ENCODE measurements at places on chromosomes 1 and 21.
A peak's percentile ranks its signal among the peaks of the same experiment; 100 is the strongest.

- DNase-seq = no peak
Measured at GRCh38 chr1:248786156-248786555, 30.6 kb upstream of the LYPD8 start.

GRCh38 chr1:226778657-226779058, 39.6 kb upstream of the ITPKB start:
- no peak for DNase-seq

- DNase-seq = no peak
Measured at GRCh38 chr1:76267631-76268030, 193.1 kb downstream of the ST6GALNAC3 start.

GRCh38 chr1:25715888-25716287, 84.1 kb upstream of the SELENON start:
- no peak for DNase-seq

GRCh38 chr1:50368179-50369007, 54.9 kb downstream of the DMRTA2 start:
- peak; percentile 73 for DNase-seq

All from HEK293T (cell line).